Gastrocnemius medialis (tissue), 4 donors: ENCODE measurements at places on chromosomes 3 and 15. TPM values are rescaled to one million over a fixed set of nuclear protein-coding genes. Genes with fewer than 3 reads are reported as not detected.

USP50 gene
- not detected for total RNA-seq

TEX55 gene
- not detected for total RNA-seq

LMCD1 gene
- 581 TPM for total RNA-seq

RTP4 gene
- total RNA-seq, result 0.16 TPM

PPP4R2 gene
- 31.0 TPM for total RNA-seq

NGLY1 gene
- 61.5 TPM for total RNA-seq

MBD4 gene
- 18.1 TPM for total RNA-seq

PLSCR2 gene
- not detected for total RNA-seq

DPPA2 gene
- total RNA-seq, result not detected

STRIT1 gene
- 1,273 TPM for total RNA-seq

SLITRK3 gene
- not detected for total RNA-seq

DCP1A gene
- total RNA-seq, result 13.4 TPM

HYAL1 gene
- total RNA-seq, result 7.3 TPM

FBXO40 gene
- total RNA-seq, result 7.2 TPM

NOX5 gene
- total RNA-seq, result not detected
